ENCODE measurements at places on chromosomes 6 and 20. TPM values are rescaled to one million over a fixed set of nuclear protein-coding genes. Genes with fewer than 3 reads are reported as not detected.

- no peak for DNase-seq
Measured at GRCh38 chr6:139415365-139415764, 40.9 kb upstream of the CITED2 start.

Gene MRPL18
- 107 TPM for total RNA-seq

- no peak for DNase-seq
Measured at GRCh38 chr6:25270559-25270958, 8.6 kb upstream of the CARMIL1 start.

DNA sequence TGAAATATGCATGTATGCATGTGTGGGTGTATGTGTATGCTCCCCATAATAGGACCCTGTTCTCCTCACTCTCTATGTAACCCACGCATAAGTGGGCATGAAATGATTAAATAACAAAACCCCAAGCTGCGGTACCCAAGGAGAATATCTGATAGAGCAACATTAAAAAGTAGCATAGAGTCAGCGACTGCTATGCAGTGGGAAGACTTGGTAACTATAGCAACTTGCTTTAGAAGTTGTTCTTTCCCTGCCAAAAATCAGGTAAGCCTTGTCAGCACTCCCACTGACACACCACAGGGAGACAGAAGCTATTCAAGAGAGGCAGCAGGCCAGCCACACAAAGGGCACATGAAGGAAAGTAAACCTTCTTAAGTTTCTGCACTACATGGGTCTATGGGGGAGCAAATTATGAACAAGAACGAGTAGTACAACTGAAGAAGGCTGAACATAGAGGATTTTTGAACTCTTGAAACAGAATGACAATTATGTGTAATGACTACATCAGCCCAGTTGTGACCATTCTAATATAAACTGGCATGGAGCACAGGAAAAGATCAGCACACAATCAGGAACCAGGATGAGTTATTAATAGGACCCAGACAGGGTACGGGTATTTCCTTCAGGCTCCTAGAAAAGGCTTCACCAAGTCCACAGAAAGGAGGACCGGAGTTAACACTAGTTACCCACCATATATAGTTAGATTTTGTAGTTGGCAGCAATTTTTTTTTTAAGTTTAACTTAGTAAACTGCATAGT lies 89.9 kb downstream of the GPR6 start:
- DNase-seq: no peak

Gene PARD6B
- 6.5 TPM for total RNA-seq

GRCh38 chr20:31764641-31765305 lies 25.7 kb downstream of the TPX2 start:
- DNase-seq: no peak

GRCh38 chr20:14288341-14289330 lies 48.8 kb downstream of the FLRT3 start:
- no peak for DNase-seq

GRCh38 chr6:157210954-157211353 lies 112.4 kb downstream of the TMEM242 start:
- no peak for DNase-seq

Gene TAP2
- 20.6 TPM for total RNA-seq

DNA sequence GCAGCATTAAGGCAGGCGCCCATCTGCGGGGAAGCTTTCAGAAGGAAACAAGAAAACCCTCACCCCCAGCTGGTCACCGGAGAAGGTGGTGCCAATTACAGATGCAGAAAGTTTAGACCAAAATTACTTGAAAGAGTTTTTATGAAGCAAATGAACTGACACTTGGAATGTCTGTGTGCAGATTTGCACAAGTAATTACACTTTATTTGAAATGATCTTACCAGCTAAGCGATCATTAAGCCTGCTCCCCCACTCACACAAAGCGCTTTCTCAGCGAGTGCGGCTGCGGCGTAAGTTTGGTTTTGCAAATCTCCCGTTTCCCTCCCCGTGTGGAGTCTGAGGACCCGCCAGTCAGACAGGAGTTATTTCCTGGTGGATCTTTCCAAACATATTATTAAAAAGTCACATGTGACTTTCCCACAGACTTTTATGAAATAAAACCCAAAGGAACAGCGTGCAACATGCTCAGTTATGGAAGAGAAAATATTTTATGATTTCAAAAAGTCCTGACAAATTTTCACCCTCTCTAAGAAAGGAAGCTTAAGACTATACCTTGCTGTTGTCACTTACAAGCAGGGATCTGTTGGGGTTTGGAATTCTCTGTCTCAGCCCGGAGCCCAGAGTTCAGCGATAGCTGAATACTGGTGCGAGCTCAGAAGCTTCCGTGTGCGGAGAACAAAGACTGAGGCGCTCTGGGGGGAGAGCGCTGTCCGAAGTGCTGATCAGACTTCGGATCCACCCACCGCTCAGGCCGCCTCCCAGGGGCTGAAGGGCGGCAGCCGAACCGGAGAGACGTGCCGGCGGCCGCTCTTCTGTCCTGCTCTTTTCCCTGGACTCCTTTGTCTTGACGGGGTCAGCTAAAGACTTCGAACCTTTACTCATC lies 2.7 kb upstream of the MYT1 start:
- peak; percentile 43 for DNase-seq

- DNase-seq: peak; percentile 79
Measured at GRCh38 chr6:125974214-125974866, 12.0 kb upstream of the TRMT11 start.

GRCh38 chr6:154236646-154237301 lies 119.8 kb downstream of the IPCEF1 start:
- DNase-seq: no peak

GRCh38 chr6:83708546-83708969 lies 343 bp downstream of the SNAP91 start:
- DNase-seq: peak; percentile 8

Gene UNC93A
- total RNA-seq: not detected

Data from fibroblast of villous mesenchyme (primary cell).